Activated CD4-positive, alpha-beta T cell treated with anti-CD3 and anti-CD28 coated beads, Interleukin-2, amount 50 U/mL, for 1 hour (primary cell): ENCODE measurements at places on chromosomes 4 and X.

DNA sequence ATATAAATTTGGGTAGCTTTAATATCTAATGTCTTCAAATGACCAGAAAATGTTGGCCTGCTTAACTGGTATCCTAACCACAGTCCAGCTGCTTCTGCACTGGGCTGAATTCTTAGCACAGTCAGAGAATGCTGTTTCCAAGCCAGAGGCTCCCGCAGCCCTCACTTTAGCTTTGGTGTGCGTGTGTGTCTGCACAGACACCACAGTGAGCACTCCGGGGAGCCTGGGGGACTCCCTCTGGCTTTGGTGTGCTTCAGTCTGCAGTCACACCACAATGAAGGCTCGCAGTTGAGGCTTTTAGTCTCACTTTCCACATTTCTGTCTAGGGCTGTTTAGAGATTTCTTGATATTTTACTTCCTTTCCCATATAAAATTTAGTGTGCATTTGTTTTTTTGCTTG, 53.6 kb downstream of the APOO start:
- DNase-seq, result no peak

- DNase-seq, result no peak
Measured at GRCh38 chrX:72330131-72330530, 24.4 kb upstream of the CITED1 start.

GRCh38 chrX:8868070-8868773, 67.0 kb upstream of the FAM9A start:
- no peak for DNase-seq

- no peak for DNase-seq
Measured at GRCh38 chr4:68349279-68349648, 626 bp downstream of the YTHDC1 start.

DNA sequence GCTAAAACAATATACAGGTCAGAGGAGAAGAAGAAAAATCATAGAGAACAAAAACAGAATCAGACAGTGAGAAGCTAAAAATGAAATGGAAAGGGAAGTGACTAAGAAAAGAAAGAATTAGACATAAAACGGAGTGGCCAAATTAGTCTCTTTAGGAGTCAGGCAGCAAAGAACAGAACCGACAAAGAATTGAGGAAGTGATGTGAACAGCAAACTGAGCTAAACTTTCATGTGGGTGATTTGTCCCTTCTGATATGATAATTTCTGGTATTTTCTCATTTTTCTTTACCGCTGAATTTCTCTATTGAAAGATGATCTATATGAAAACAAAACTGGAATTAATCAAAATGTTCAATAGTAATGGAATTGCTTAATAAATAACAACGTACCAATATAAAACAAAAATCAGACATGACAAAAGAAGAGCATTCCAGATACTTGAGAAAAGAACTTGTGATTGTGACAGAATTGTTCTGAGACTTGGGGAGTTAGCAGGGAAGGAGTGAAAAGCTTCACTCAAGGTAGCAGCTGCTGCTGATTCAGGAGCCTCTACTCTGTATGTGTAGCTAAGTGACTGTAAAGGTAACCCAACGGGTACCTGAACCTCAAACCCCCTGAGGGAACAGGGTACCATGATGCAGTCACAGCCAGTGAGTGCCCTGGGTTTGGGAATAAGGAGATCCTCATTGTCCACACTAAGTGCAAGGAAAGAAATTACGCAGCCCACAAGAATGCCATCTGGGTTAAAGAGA, 8.8 kb downstream of the TAPT1 start:
- DNase-seq, result no peak

DNA sequence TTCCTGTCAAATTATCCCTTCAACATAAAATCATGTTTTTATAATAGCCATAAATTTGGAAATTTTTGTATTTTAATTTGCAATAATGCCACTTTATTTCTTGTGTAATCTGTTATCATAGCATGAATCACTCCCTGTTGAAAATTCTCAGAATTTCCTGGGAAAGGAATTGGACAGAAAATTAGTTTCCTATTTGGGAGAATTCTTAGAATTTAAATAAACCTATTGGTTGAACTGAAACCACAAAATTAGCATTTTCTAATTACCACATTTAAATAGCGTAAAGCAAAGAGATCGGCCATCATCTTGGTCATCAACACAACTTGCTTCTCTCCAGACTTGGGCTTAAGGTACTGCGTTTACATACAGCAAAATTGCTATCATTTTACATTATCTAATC, at the start of gene CSN1S1:
TSS of gene CSN1S1 (plus strand) at position 301 of the 400 bp plus-strand sequence. CDS start 1,488 bp downstream, outside the sequence.
- DNase-seq, result no peak

GRCh38 chr4:128635141-128635954, 174.2 kb upstream of the JADE1 start:
- DNase-seq, result no peak

DNA sequence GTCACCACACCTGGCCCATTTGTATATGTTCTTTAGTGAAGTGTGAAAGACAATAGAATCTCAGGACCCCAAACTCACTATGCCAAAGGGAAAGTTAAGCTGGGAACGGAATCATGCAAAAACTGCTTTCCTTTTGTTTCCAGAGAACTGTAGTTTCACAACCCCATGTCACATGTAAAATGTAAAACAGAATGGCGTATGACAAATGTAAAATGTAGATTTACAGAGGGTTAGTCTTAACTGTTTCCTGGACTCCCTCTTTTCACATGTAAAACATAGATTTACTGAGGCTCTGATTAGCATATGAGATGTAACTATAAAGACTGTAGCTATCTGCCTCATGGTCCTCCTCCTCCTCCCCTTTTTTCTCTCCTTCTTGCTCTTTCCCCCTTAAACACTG, 66.3 kb downstream of the ABLIM2 start:
- no peak for DNase-seq

- DNase-seq, result no peak
Measured at GRCh38 chr4:45350438-45350837, 624.1 kb upstream of the GNPDA2 start.

DNA sequence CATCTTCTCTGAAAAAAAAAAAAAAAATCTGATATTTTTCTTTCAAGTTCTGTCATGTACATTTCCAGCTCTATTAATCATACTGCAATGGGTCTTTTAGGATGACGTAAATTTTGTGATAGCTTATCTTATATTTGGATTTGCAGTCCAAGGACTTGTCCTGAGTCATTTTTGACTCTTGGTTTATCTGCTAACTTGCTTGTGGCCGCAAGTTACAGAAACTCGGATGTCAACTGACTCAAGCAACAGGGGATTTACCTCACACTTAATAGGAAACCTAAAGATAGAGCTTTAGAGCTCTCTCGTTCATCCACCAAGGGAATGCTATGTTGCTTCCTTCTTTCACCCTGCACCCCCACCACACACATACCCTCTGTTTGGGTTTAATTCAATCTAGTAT, 1433.8 kb upstream of the TENM3 start:
- no peak for DNase-seq

DNA sequence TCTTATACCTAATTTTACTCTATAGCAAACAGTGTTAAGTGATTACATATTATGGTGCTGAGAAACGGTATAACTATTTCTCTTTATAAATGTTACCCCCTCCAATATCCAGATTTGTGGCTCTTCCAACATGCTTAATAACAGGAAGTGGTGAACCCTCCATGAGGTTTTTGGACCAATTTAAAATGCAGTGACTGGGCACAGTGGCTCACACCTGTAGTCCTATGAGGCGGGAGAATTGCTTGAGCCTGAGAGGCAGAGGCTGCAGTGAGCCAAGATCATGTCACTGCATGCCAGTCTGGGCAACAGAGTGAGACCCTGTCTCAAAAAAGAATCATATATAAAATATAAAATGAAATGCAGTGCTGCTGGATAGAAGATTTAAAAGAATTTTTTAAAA, 137.3 kb downstream of the MGST2 start:
- no peak for DNase-seq

GRCh38 chrX:153728095-153728494, 3.4 kb downstream of the ABCD1 start:
- no peak for DNase-seq

DNA sequence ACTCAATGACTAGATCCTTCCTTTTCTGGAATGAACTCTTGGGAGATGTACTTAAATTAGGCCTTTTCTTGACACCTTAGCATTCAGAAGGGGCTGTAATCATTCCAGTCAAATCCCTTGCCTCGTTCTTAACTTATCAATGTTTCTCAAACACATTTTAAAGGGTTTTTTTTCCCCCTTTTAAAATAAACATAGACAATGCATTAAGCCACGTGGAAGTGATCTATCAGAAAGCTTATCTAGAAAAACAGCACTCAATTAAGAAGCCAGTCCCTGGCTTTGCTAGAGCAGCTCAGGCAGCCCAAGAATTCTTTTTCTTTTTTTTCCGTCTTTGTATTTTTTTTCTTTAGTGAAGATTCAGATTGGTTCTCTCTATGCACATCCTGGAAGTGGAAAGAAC, 118.2 kb downstream of the PCDH7 start:
- no peak for DNase-seq

GRCh38 chrX:112779139-112779538, 61.5 kb downstream of the AMOT start:
- DNase-seq, result no peak

- DNase-seq, result no peak
Measured at GRCh38 chrX:14051416-14051815, 21.7 kb upstream of the GEMIN8 start.

- DNase-seq, result no peak
Measured at GRCh38 chr4:114839986-114840385, 241.4 kb downstream of the UGT8 start.

- DNase-seq, result no peak
Measured at GRCh38 chr4:53023677-53024299, 161.7 kb downstream of the RASL11B start.

GRCh38 chr4:104930298-104930697, 216.4 kb upstream of the TET2 start:
- no peak for DNase-seq
